ENCODE measurements at places on chromosomes 13 and 19.

DNA sequence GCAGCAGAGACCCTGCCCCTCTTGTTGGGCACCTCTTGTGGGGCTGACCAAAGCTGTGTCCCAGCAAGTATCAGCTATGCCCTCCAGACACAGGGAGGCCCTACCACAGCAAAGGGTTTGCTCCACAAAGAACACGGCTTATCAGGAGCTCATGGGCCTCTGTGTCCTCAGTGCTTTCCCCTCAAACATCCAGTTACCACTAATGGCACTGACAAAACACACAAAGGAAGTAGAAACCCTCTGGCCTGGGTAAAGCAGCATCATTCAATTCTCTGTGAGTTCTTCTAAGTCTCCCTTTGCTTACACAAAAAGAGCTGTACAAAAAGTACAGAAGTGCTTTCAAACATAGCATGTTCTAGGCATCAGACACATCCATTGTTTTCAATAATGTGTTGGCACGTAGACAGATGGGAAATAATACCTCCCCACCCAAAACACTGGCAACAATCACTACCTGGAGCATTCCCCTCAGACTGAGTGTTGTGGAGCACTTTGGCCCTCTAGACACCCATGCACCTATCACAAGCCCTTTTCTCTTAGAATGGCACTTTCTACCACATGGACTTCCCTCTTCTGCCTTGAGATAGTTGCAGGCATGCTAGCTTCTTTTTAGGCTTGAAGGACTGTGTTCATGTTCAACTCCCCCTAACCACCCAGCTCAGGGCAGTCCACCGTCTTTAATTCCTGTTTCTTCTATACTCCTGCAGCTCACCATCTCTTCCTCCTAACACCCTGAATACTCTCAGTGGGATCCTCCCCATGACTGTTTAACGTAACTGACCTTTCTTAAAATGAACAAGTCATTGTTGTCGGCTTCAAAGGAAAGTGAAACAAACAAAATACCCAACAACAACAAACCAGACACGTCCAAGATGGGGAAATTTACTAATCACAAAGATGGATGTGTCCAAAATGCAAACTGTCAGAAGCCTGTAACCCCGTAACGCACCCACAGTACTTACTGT is 43.5 kb downstream of the ATP7B start:
- no peak for DNase-seq

- DNase-seq: no peak
Observed at GRCh38 chr19:30923096-30923495, 426.1 kb downstream of the TSHZ3 start.

DNA sequence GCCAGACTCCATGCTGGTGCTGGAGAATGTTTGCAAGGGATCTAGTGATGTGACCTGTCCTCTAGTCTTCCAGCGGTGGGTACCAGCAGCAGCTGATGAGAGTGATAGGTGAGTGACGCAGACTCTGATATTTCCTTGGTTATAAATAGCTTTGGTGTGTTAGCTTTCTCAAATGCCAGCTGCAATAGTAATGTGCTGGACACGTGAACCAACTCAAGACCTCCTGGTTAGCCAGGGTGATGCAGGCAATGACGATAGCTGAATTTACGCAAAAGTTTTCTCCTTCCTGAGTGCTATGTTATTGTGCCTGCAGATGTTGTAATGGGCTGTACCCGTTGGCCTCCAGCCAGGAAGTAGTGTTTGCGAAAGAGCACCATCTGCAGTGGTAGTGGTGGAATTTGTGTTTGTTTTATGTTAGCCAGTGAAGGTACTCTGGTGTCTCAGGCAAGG is 129.5 kb downstream of the CYSLTR2 start:
- DNase-seq: peak; percentile 92

DNA sequence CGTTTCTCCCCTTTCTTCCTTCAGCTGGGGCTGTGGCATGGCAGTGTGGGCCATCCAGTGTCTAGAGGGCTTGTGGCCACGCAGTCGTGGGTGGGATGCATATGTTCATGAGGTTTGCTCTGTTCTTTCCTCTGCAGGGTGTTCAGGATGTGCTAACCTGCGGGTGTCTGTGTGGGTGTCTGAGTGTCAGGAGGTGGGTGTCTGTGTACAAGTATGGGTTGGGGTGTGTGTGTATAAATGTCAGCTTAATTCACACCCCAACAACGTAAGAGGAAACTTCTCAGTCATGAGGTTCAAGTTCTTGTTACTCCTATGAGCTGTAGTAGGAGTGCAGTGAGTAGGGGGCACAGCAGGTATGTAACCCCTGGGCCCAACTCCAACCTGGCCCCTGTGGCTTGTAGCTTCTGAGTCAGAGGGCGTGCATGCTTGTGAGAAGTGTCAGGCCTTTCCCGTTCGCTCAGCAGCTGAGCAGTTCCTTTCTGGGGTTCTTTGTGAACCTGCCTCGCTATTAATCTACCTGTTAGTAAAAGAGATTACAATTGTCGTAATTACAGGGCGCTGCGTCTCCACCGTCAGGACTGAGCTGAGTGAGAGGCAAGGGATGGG is 49.1 kb downstream of the NFIX start:
- DNase-seq: no peak

- no peak for DNase-seq
Observed at GRCh38 chr13:19742643-19743042, 40.1 kb downstream of the PSPC1 start.

DNA sequence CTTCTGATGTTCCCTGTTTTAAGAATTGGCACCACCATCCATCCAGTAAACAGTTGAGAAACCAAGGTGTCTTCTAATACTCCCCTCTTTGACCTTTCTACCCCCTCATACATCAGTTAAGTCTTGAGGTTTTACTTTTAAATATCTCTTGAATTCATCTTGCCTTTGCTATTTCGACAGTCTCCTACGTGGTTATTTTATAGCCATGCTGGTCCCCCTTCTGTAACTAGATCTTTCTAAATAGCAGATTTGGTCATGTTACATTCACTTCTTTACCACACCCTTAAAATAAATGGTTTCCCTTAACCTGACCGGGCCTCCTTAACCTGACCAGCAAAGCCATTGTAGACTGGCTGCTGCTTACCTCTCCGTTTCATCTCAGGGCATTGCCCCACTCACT is 5.4 kb downstream of the GPR180 start:
- DNase-seq: no peak

DNA sequence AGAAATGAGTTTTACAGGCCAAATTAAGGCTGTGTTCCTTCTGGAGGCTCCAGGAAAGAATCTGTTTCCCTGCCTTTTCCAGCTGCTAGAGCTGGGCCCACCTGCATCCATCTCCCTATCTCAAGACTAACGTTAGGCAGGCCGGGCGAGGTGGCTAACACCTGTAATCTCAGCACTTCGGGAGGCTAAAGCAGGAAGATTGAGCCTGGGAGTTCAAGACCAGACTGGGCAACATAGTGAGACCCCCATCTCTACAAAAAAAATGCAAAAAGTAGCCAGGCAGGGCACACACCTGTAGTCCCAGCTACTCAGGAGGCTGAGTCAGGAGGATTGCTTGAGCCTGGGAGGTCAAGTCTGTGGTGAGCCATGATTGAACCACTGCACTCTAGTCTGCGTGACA is 14.6 kb downstream of the HIF3A start:
- no peak for DNase-seq

DNA sequence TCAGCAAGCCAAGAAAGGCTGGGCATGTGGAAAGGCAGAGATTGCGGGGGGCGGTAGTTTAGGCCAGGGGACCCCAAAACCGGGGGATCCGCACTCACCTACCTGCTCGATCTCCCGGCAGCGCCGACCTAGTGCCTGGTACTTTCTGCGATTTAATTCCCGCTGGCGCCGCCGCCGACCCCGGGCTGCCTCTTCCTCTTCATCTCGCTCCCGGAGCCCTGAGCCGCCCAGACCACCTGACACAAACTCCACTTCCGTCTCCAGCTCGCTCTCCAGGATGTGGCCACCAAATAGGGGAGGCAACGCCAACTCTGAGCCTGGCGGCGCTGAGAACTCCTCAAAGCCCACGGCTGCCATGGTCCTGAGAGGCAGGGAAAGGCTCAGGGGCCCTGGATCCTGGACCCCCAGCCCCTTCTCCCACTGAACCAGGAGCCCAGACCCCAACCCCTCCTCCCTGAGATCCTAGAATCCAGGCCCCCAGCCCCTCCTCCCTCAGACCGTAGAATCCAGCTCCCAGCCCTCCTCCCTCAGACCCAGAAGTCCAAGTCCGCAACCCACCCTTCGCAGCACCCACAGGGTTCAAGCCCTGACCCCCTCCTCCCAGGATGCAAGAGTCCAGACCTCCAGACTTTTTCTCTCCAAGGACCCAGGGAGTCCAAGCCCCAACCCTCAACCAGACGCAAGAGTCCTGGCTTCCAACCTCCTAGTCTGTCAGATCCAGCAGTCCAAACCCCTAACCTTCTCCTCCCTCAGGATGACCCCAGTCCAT is 933 bp downstream of the TFPT start:
- DNase-seq: peak; percentile 58

DNA sequence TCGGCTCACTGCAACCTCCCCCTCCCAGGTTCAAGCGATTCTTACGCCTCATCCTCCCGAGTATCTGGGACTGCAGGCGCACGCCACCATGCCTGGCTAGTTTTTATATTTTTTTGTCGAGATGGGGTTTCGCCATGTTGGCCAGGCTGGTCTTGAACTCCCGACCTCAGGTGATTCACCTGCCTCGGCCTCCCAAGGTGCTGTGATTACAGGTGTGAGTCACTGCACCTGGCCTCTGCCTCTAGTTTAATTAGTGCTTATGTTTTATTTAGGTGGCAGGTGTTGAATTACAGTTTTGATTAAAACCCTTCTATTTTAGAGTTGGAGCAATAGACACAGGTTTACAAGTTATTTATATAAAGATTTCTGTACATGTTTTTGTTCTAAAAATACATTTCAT is 42.8 kb downstream of the ATP11A start:
- no peak for DNase-seq

- no peak for DNase-seq
Observed at GRCh38 chr13:109611912-109612691, 174.3 kb downstream of the IRS2 start.

- DNase-seq: peak; percentile 11
Observed at GRCh38 chr13:51912511-51913225, 50.9 kb downstream of the CCDC70 start.

DNA sequence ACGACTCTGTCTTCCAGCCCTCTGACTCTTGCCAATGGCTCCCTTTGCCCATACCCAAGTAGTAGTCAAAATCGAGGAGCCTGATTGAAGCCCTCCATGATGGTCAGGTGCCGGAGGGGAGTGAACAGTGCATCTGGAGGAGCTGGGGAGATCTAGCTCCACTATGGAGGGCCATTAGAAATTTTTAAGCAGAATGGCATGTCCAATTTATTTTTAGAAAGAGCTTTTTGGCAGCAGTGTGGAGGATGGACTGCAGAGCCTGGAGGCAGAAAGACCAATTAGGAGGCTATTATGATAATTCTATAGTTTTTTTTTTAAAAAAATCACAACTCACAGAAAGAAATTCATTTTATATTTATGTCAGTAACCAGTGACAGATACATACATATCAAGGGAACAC is 92.7 kb upstream of the SLC7A1 start:
- DNase-seq: no peak

DNA sequence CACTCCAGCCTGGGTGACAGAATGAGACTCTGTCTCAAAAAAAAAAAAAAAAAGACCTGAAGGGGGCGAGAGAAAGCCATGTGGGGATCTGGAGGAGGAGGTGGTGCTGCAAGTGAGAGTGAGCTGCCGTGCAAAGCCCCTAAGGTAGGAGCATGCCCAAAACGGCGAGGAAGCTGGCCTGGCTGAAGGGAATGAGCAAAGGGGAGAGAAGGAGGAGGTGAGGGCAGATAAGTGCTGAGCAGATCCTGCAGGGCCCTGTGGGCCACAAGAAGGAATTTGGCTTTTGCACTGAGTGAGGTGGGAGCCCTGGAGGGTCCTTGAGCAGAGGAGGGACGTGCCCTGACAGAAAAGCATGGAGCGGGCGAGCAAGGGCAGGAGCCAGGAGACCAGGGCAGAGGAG is 19.4 kb upstream of the ADGRE5 start:
- peak; percentile 48 for DNase-seq

DNA sequence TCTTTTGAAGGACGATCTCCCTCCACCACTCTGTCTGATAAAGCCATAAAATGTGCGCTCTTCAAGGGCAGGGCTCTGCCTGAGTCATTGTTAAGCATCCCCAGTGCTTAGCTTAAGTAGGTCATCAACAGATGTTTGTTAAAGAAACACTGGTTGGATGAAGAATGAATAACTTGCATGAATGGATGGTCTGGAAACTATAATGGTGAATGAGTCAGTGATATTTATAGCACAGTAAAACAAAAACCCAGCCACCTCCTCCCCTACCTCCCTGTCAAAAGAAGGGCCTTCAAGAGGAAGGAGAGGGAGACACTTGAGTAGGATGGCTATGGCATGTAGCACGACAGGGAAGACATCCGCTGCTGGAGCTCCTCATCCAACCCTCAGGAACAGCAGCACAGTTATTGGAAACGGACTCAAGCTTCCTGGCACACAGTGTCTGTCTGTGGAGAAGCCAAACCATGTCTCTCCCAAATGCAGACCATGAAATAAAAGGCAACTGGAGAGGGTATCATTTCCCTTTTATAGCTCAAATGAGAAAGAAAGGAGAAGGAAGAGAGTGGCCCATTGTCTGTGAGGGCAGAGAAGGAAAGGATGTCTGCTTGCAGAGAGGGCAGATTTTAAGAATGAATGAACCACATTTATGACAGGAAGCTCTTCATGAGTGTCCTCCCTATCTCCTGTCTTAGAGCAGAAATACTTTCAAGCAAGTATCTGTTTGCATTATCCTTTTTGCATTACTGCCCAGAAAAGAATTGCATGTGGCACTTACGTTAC is 183.5 kb upstream of the UBL3 start:
- DNase-seq: peak; percentile 5

- no peak for DNase-seq
Observed at GRCh38 chr13:50421473-50422130, 406.4 kb downstream of the KCNRG start.

- DNase-seq: no peak
Observed at GRCh38 chr19:5313307-5313706, 27.3 kb downstream of the PTPRS start.

DNA sequence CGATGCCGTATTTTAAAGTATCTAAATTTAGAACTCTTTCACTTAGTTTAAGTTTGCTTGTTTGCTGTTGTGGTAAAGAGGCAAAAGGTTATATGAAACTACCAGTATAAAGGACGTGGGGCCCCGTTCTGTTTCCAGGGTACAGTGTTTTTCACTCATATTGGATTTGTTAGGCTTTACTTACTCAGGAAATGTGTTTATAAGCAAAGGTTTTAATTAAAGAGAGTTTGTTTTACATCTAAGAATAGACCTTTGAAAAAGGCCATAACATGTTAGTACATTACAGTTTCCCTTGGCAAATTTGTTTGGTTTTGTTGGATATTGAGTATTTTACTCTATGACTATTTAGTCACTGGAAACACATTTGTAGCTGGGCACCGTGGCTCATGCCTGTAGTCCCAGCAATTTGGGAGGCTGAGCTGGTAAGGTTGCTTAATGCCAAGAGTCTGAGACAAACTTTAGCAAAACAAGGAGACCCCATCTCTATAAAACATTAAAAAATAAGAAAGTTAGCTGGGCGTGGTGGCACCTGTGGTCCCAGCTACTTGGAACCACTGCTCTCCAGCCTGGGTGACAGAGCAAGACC is 7.1 kb downstream of the DGKH start:
- DNase-seq: no peak

GRCh38 chr13:54185101-54185500 is 1156.5 kb downstream of the OLFM4 start:
- DNase-seq: no peak

GRCh38 chr19:1644070-1644469 is 8.3 kb downstream of the TCF3 start:
- DNase-seq: no peak

- DNase-seq: no peak
Observed at GRCh38 chr13:54859827-54860226, 1831.2 kb downstream of the OLFM4 start.

- DNase-seq: no peak
Observed at GRCh38 chr13:27991881-27992280, 3.4 kb upstream of the URAD start.
